ENCODE measurements at places on chromosomes 4 and X.

DNA sequence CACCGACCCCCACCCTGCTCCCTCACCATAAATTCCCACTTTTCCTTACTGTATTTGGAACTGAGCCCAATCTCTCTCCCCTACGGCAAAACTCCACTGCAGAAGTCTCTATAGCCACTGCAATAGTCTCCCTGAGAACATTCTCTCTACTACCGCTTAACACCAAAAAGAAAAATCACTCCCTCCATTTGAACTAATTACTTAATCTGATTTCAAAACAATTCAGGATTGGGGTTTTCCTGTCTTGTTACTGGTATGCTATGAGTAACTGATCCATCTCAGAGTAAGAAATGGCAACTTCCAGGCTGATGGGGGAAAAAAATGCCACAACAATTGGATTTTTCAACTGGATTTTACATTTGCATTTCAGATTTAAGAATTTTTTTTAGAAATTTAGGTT is 5.8 kb downstream of the PAPSS1 start:
- no peak for DNase-seq

GRCh38 chrX:131763674-131764073 is 219.8 kb downstream of the OR13H1 start:
- DNase-seq = no peak

GRCh38 chr4:110310795-110311194 is 112.4 kb upstream of the ELOVL6 start:
- DNase-seq = no peak

- no peak for DNase-seq
Observed at GRCh38 chrX:85992811-85993229, 54.5 kb downstream of the CHM start.

DNA sequence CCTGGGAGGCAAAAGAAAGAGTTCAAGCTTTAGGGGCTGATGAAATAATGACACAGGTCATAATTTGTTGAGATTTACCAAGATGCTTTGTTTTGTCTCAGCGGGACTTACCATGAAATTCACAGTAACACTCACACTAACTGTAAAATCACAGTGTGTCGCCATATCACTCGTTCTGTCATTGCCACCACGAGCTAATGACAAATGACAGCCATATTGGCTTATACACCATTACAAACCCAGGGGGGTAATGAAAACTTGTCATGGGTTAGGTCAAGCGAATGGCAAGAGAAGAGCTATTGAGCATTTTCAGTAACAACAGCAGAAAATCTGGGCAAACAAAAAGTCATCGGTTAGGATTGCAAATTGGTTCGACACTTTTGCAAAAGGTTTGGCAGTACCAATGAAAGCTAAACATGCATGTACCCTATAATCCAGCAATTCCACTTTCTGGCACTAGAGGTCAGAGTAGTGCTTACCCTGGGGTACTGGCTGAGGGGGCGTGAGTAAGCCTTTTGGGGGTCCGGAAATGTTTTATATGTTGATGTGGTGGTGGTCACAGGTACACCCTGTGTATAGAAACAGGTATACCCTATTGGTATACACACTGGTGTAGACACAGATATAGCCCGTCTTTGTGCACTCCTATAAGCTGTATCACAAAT is 83.9 kb upstream of the RAI2 start:
- DNase-seq = no peak

GRCh38 chr4:14149176-14150053 is 521.9 kb upstream of the BOD1L1 start:
- DNase-seq = no peak

DNA sequence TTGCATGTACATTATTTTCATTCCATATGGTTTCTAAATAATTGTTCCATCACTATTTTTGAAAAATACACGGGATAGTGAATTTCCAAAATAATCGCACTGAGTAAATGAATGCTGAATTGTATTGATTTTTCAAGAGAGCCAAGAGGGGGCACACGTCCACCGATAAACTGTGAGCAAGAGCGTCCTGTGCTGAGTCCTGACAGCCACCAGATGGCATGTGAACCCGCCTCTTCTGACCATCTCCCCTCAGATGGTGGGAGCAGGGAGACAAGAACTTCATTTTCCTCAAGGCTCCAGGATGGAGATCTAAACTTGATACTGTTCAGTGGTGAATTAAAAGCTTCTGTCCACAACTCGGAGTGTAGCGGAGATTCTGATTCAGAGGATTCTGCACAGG is 30.6 kb upstream of the IL9R start:
- no peak for DNase-seq

DNA sequence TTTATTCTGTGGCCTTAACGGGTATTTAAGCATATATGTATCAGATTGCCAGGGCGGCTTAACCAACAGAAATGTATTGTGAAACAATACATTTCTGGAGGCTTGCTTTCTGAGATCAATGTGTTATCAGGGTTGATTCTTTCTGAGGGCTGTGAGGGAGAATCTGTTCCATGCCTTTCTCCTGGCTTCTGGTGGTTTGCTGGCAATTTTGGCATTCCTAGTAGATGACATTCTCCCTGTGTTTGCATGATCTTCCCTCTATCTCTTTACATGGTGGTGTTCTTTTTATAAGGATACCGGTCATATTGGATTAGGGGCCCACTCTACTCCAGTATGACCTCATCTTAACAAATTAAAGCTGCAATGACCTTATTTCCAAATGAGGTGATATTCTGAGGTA is 16.9 kb upstream of the CEP135 start:
- no peak for DNase-seq

- DNase-seq = no peak
Observed at GRCh38 chr4:58261526-58261925, 1151.3 kb upstream of the IGFBP7 start.

DNA sequence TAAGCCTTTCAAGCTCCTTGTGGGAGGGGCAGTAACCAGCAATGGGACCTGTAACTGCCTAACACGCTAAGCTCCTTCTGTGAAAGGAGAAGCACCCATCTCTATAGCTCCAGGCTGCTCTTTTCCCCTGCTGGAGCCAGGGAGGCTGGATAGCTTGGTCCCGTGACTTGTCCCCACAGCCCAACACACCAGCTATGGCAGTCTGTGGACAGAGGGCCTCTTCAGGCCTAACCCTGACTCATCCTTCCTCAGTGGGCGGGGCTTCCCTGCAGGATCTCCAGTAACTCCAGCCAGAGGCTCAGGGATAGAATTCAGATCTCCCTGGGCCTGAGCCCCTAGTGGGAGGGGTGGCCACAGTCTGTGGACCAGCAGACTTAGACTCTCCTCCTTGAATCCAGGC is 1290.1 kb downstream of the PCDH7 start:
- no peak for DNase-seq

- no peak for DNase-seq
Observed at GRCh38 chrX:12581546-12581945, 209.7 kb upstream of the PRPS2 start.

DNA sequence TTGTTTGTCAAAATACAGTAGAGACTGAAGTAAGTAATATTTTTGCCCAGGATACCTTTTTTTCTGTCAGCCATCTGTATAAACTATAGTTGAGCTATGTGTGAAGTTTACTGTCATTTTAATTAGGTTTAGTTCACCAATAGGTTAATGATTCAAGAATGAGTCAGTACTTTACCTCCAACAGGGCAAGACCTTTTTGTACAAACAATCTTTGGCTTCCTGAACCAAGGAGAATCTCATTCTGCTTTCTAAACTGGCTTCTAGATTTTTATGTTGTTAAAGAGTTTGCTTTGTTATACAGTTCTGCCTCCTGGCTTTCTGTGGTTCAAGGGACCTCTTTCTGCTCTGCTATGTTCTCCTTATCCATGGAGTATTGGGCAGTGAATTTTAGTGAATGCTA is 412.0 kb upstream of the NR3C2 start:
- no peak for DNase-seq

DNA sequence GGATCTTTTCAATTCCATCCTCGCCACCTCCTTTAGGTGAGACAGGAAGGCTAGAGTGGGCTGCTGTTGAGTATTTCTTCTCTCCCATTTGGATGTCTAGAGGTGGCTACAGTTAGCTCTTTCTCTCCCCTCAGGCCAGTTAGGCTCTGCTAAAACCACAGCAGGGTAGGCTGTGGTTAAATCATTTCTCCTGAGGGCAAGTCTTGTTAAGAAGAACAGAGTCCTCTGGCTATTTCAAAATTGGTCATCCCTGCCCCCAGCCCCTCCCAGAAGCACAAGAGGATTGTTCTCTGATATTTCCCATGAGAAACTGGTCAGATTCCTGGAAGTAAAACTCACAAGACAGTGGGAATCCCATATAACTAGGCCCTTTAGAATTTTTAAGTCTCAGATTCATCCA is 1359.5 kb downstream of the TECRL start:
- no peak for DNase-seq
